Endodermal cell (in vitro differentiated cells): ENCODE measurements at places on chromosomes 12 and 14.

DNA sequence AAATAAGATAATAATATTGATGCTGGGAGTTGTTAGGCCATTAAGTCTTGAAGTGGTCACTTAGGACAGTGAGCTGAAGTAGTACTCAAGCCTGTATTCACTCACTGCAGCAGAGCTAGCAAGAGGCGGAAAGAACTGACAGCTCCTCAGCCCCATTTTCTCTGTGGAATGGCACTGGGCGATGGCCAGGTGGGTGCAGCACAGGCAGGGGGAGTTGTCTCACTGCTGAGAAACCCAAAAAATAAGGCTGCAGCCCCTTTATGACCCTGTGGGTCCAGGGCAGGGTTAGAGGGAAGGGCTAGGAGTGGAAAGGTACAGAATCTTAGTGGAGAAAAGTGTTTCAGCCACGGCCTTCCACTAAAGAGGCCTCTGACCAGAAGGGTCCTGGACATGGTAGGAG, 35.5 kb downstream of the PDZRN4 start:
- peak; percentile 57 for DNase-seq

DNA sequence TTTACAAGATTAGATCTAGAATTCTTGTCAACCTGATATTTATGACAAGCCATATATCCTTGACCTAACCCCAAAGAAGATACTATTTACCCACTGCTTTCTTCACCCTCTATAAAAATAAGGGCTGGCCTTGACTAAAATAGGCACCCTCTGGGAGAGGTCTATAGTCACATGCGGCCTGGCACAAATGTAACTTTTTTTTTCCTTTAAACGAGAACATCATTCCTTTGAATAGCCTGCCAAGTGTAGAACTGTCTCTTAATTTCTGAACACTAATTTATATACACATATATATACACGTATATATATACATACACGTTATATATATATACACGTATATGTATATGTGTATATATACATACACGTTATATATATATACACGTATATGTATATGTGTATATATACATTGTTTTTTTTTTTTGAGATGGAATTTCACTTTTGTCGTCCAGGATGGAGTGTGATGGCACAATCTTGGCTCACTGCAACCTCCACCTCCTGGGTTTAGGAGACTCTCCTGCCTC, 18.6 kb downstream of the PPTC7 start:
- DNase-seq: no peak

GRCh38 chr14:91323671-91324605, 79.4 kb upstream of the GPR68 start:
- peak; percentile 93 for DNase-seq

DNA sequence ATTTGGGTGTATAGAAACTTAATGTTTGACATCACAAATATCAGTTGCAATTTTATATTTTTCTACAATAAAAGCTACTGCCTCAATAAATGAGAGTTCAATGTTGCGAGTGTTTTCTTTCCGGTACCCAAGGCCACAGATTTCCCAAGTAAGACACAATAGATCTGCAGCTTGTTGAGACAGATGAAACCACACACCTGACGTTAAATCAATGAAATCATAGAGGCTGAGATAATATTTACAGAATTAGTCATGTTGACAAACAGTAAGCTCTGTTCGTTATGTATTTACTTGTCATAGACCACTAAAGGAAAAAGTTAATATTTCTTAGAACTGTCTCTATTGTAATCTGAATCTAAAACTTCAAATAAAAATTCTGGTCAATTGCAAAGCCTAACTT, 49.2 kb upstream of the PTHLH start:
- no peak for DNase-seq

GRCh38 chr12:49880756-49881414, 22.8 kb downstream of the FAIM2 start:
- peak; percentile 45 for DNase-seq

- DNase-seq: no peak
Measured at GRCh38 chr12:1217191-1217949, 226.3 kb downstream of the ERC1 start.

DNA sequence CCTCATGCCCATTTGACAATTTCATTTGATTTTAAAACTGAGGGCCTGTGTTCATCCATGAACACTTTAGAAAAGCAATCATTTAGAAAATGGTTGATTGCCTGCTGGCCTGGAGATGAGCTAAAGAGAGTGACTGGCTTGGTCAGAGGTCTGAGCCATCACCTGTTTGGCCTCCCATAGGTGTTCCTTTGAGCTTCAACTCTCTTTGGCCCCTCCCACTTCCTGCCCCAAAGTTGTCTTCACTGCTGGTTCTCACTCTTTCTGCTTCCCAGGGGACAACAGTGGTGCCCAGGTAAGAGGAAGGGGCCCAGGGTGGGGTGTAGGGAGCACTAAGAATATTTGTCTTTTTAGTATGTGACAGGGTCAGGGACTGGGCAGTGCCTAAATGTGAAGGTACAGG, 4.9 kb upstream of the TCP11L2 start:
- DNase-seq: peak; percentile 81

- DNase-seq: no peak
Measured at GRCh38 chr12:105171691-105172436, 64.1 kb downstream of the APPL2 start.

- DNase-seq: no peak
Measured at GRCh38 chr14:72177251-72177650, 245.0 kb downstream of the RGS6 start.

DNA sequence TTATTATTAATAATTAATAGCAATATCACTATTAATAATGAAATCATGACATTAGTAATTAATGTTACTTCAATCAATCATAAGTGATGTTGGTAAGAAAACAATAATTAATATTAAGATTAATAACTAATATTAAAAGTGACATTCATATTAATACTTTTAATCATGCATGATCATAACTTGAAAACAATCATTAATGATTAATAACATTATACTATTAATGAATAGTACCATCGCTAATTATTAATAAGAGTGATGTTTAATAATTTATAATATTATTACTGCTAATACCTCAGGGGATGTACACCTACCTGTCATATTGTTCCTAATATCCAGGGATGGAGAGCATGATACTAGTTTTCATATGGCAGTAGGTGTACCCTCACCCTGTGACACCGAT, 10.0 kb upstream of the CLEC6A start:
- no peak for DNase-seq

DNA sequence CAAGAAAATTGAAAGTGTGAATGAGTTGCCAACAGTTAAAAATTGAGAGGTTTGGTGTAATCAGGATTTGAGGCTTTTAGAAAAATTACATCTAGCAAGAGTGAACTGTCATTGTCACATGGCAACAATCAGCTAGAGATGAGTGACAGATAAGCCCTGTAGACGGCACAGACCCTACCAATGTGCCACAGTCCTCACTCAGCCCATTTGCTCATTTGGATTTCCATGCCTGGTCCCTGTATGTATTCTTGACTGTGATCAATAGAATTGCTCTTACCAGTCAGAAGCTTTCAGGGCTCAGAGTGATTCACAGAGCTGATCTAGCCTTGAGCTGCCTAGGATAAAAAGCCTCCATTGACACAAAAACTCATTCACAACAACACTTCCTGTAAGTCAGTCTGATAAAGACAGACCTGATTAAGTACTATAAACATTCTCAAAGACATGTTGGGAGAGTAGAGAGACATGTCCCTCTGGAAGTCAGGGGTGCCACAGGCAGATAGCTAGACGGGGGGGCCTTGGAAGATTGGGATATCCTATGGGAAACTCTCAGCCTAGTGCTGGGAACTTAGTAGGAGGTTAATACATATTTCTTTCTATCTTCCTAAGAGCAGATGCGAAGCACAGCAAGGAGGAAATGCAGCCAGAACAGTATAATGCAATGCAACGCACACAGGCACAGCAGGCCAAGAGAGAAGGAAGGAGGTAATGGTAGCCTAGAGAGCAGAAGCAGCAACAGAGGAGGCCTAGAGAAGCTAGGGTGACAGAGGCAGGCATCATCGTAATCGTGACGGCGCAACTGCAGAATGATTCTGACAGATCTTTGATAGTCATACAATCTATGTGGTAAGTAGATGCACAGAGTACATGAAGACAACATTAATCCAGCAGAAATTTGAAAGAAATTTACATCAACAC, 2.0 kb upstream of the PELI2 start:
- no peak for DNase-seq

GRCh38 chr12:108430245-108430644, 84.8 kb upstream of the FICD start:
- DNase-seq: no peak

DNA sequence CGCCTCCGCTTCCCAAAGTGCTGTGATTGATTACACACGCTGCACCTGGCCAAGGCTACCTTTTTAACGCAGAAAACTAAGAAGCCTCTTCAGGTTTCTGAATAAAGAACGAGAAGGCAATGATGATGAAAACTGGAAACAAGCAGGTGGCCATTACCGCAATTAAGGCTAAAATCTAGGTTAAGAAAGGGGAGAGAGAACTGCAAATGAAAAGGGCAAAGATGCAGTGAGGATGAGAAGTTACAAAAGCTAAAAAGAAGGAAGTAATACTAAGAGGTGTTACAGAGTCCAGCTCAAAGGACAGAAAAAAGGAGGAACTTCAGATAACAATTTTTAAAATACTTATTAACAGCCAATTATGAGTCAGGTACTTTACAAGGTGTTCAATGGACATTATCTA, 79.7 kb downstream of the DUSP16 start:
- no peak for DNase-seq

GRCh38 chr12:56591961-56592360, 38.2 kb downstream of the BAZ2A start:
- DNase-seq: no peak

DNA sequence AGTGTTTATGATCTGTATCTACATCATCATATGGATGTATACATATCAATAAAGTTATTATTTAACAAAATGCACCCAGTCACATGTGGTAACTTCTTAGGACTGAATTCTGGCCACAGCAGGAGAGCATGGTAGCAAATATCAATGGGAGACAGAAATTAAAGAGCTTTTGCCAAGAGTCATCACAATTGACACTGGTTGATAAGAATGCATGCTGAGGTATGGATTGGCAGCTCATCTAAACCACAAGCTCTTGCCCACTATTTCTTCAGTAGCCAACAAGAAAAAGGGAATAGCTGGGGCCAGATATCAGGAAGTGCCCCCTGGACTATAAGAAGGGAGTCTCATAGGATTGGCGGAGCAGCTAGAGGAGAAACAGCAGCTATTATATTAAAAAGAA, 9.4 kb upstream of the PTGR2 start:
- no peak for DNase-seq

GRCh38 chr12:30145684-30146032, 361.9 kb upstream of the TMTC1 start:
- no peak for DNase-seq

- DNase-seq: no peak
Measured at GRCh38 chr14:90490720-90491050, 93.9 kb downstream of the CALM1 start.

- peak; percentile 82 for DNase-seq
Measured at GRCh38 chr12:14845350-14845750, 2.0 kb upstream of the ART4 start.

DNA sequence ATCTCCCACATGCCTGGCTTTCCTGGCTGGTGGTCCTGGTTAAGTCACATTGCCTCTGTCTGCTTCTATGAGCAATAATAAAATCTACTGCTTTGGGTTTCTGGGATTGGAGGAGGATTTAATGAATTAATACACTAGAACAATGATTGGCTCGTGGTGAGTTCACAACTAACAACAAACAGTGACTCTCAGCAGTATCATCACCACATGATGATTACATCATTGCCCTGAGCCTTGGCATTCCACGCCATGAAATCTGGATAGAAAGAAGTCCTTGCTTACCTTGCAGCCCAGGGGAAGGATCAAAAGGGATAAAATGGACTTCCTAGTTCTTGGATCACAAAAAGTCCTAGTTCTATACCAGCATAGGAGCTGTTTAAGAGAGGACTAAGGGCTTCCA, 1069.0 kb downstream of the VRK1 start:
- no peak for DNase-seq

- DNase-seq: no peak
Measured at GRCh38 chr14:69665631-69666030, 54.2 kb downstream of the SUSD6 start.

GRCh38 chr14:84750284-84750683, 779.7 kb upstream of the FLRT2 start:
- DNase-seq: no peak

DNA sequence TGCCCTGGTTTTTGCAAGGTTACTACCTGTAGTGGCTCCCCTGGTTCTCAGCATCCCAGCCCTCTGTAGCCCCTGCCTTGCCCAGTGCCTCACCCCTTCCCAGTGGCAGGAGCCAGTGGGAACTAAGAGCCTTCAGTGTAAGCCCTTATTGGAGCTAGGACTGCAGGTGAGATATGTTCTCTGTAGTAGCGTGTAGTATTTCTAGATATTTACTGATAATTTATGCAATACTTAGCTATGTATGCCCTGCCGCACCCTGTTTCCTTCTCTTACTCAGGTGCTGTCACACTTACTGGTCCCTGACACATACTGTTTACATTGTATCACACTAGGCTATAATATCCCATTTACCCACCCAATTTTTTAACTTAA, 3.6 kb downstream of the BMAL2 start:
- no peak for DNase-seq

- no peak for DNase-seq
Measured at GRCh38 chr12:21542403-21542802, 16.3 kb downstream of the SPX start.

DNA sequence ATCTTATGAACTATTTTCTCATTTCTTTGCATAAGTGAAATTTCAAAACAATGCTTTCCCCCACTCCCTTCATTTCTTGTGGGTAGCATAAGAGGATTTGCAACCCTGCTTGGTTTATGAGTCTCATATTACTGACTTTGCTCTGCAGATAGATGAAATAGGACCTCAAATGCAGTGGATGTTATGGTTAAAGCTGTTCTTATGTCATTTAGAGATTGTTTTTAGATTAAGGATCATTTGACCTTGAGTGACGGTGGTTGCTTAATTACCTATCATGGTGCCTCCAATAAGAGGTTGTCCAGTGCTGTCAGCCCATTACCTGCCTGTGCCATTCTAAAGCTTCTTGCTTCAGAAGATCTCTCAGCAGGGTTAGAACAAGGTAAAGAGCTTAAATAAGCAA, 351.4 kb upstream of the ATP2B1 start:
- no peak for DNase-seq

- DNase-seq: no peak
Measured at GRCh38 chr12:106446419-106447092, 89.0 kb downstream of the POLR3B start.

GRCh38 chr12:71460850-71461609, 21.4 kb downstream of the LGR5 start:
- DNase-seq: peak; percentile 71

DNA sequence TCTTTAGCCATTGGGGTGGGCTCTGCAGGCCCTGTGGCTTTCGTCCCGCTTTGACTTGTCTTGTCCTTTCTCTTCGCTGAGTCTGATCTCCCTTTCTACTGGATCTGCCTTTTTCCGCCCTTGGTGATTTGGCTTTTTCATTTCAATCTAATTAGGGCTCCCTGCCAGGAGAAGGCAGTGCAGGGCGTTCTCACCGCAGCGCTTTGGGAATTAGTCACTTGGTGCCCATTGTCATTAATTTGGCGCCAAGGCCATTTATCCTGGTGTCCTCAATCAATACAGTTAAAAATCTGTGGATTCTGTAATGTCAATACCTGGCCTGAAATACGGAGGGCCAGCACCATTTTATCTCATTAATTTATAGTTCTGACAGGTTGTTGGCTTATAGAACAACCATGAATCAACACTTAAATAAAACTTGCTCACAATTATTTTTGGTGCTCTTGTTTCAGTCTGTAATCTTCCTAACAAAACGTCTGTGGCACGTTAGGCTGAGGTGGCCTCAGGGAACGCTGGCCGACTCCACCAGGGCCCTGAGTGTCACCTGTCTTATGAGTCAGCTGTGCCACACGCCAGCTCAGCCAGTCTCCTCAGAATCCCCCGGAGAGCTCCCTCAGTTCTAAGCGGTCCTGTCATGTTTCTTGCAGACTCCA, 115.7 kb downstream of the BEGAIN start:
- DNase-seq: no peak
